Lower lobe of right lung (tissue), 2 donors: ENCODE measurements at places on chromosomes 3 and 15. TPM values are rescaled to one million over a fixed set of nuclear protein-coding genes. Genes with fewer than 3 reads are reported as not detected.
A peak's percentile ranks its signal among the peaks of the same experiment; 100 is the strongest.

- H3K27me3 ChIP-seq: no peaks in the 10 kb centered on the region
- H3K27ac ChIP-seq: peak overlapping the region; percentile 69
- peaks cover 12% of the 10 kb centered on the region for H3K36me3 ChIP-seq
- H3K4me1 ChIP-seq: peaks cover 66% of the 10 kb centered on the region
Measured at GRCh38 chr3:42032693-42033349, 58.3 kb upstream of the TRAK1 start.

DNA sequence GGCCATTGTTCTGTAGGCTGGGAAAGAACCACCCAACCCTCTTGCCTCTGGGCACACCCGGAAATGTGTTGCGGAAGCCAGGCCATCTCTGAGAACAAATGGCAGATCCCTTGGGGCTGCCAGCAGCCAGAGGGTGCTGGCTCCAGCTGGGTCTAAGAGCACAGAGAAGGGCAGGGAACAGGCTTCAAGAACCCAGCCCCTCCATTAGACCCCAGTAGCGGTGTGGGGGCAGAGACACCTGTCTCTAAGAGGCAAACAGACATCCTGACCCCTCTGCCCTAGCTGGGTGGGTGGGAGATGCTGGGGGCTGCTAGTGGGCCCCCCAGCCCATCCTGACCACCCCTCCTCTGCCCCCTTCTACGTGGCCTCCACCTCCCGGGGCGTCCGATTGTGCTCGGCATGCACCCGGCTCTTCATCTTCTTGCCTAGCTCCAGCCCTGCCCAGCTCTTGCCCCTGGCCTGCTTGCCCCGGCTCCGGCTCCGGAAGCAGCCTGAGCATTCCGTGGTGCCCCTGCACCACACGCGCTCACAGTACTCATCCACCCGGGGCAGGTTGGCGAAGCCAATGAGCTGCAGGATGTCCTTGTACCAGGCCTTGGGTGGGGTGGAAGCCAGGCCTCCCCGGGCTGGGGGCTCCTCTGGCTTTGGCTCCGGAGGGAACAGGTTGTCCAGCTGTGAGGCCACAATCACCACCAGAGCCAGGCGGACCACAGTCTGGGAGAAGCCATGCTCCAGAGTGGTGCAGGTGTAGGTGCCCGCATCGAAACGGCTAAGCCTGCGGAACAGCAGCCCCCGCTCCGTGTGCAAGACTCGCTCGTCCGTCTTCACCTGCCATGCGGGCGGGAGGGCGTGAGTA, 9.4 kb downstream of the SEMA3G start:
- no peaks in the 10 kb centered on the region for H3K36me3 ChIP-seq
- H3K27ac ChIP-seq: peak overlapping the region; percentile 18
- no peak overlapping the region for H3K4me3 ChIP-seq
- DNase-seq: no peak

Gene CDC25A
- total RNA-seq: 0.83 TPM

DNA sequence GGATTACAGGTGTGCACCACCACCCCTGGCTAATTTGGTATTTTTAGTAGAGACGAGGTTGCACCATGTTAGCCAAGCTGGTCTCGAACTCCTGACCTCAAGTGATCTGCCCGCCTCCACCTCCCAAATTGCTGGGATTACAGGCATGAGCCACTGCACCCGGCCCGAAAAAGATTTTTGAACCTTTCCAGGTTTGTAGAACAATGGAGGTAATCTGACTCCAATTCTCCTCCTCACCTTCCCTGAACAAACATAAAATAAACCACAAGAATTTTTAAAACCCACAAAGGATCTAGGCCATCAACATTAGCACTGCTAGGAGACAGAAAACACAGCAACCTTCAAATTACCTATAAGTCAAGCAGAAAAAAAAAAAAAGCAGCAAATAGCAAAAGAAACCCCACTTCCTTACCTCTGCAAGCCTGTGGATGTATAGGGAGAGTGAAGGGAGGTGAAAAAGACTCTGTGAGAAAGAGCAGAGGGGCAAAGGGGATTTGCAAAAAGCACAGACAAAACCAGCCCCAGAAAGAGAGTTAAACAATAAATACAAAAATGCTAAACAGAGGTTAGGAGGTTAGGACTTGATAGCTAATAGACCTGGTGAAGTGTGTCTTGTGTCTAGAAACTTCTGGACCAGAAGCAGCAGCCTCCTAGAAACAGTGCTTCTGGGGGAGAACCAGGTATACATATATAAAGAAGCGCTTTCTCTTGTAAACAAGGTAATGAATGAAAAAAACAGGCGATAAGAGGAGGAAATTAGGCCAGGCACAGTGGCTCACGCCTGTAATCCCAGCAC, 32.1 kb downstream of the TFDP2 start:
- H3K4me3 ChIP-seq: no peak overlapping the region
- no peaks in the 10 kb centered on the region for H3K27me3 ChIP-seq
- no peak for DNase-seq
- no peak overlapping the region for H3K27ac ChIP-seq
- H3K4me1 ChIP-seq: peaks cover 5% of the 10 kb centered on the region
- no peaks in the 10 kb centered on the region for H3K36me3 ChIP-seq

Gene DOCK3
- 1.5 TPM for total RNA-seq

Gene CHRNA5
- 2.6 TPM for total RNA-seq

GRCh38 chr15:66842710-66843441, 140.8 kb downstream of the SMAD6 start:
- no peaks in the 10 kb centered on the region for H3K27me3 ChIP-seq
- peak overlapping the region; percentile 91 for H3K27ac ChIP-seq
- DNase-seq: peak; percentile 91
- no peaks in the 10 kb centered on the region for H3K36me3 ChIP-seq

DNA sequence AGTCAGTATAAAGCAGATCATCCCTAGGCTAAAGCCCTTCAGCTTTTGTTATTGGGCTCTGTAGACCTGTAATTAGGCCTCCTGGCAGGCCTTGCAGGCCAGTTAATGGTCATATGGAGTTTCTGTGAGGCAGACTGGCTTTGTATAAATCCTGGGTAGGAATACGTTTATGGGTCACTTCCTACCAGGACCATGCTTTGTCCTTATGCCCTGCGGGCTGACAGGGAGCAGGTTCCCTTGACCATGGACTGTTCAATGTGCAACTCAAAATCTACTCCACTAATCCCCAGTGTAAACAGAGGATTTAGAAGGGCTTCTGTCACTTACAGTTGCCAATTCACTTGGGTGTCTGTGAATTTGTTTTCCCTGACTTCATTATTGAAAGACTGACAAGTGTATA, 202.7 kb upstream of the MLF1 start:
- H3K27ac ChIP-seq: no peak overlapping the region
- DNase-seq: no peak
- no peaks in the 10 kb centered on the region for H3K36me3 ChIP-seq
- H3K27me3 ChIP-seq: no peaks in the 10 kb centered on the region
- no peaks in the 10 kb centered on the region for H3K4me1 ChIP-seq
- no peak overlapping the region for H3K4me3 ChIP-seq

Gene ZNF662
- 7.3 TPM for total RNA-seq

DNA sequence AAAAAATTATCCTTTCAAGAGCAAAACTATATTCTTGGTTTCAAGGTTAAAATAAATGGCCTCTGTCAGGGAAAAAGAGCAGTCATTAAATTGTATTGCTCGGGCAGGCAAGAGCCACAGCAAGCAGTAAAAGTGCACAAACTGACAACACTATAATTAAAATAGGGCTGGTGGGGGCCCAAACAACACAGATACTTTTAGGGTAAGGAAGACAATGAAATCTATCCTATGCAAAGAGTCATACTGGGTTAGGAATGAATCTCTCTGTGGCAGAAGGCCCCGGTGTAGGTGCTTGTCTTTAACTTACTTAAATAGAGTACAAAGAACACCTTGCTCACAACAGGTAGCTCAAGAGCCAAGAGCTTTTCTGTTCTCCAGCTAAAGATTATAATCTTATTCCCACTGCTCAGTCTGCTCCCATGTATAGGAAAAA, 94.7 kb downstream of the DLG1 start:
- H3K4me1 ChIP-seq: peaks cover 31% of the 10 kb centered on the region
- H3K27ac ChIP-seq: no peak overlapping the region
- H3K36me3 ChIP-seq: no peaks in the 10 kb centered on the region
- DNase-seq: no peak

Gene CPN2
- total RNA-seq: not detected

GRCh38 chr3:123346021-123346420, 102.9 kb downstream of the ADCY5 start:
- DNase-seq: no peak
- no peaks in the 10 kb centered on the region for H3K27me3 ChIP-seq
- no peaks in the 10 kb centered on the region for H3K36me3 ChIP-seq
- H3K4me1 ChIP-seq: no peaks in the 10 kb centered on the region
- H3K27ac ChIP-seq: no peak overlapping the region
- H3K4me3 ChIP-seq: no peak overlapping the region
